ENCODE measurements at places on chromosomes 3 and 15.

- DNase-seq = no peak
Measured at GRCh38 chr3:45145223-45145622, 955 bp downstream of the CDCP1 start.

- no peak for DNase-seq
Measured at GRCh38 chr15:87858651-87859050, 397.9 kb downstream of the NTRK3 start.

GRCh38 chr3:58246148-58247047 lies 8.8 kb downstream of the ABHD6 start:
- DNase-seq = no peak

DNA sequence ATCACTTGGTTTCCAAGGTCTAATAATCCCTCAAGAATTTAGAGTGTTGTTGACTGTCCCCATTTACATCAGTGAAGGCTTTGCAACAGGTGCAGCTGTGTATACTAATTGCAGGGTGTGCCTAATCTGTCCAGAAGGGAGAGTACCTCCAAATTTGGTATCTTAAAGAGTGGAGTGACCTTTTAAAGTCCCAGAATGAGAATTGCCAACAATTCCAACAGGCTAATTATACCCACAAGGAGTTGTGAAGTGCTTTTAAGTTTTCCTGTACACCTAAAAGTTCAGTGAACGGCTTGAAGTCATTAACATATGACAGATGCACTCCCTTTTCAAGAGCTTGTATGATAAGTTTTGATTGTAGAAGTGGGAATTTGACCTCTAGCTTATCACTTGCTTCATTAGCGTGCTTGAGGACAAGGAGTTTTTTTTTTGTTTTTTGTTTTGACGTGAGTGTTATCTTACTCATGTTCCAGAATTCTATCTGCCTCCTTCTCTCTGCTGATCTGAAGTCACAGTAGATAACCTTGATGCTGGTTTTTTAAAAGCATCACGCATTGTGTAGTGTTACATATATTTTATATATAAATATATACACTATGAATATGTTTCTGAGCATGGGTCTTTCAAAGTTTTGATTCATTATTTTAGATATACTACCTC lies 26.3 kb downstream of the CDIN1 start:
- DNase-seq = no peak

DNA sequence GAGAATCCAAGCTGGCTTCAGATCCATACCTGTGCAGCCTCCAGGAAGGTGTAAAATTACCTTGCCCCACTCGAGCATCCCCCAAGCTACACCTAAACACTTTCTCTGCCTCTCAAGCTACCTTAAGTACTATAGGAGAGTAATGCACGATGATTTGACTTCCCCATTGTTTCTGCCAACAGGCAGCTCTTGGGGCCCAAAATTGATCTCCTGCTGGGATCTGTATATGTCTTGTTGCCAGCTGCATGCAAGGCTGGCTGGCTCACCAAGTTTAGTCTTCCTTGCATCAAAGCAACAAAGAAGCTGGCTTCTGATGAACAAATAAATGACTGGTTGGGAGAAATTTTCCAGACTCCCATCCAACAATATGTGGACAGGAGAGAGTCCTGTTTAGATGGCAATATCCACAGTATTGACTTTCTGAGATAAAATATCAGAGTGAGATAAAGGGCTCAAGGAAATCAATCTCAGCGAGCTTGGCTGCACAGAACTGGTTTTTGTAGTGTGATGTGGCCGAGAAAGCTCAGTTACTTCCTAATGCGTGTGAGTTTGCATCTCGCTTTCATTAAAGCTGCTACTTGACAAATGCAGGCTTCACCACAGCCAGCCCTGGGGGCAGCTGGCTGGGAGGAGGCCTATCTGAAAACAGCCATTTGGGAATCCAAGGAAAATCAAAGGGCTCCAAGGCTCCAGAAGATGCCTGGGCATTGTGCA lies 140.7 kb downstream of the MINAR1 start:
- DNase-seq = no peak

DNA sequence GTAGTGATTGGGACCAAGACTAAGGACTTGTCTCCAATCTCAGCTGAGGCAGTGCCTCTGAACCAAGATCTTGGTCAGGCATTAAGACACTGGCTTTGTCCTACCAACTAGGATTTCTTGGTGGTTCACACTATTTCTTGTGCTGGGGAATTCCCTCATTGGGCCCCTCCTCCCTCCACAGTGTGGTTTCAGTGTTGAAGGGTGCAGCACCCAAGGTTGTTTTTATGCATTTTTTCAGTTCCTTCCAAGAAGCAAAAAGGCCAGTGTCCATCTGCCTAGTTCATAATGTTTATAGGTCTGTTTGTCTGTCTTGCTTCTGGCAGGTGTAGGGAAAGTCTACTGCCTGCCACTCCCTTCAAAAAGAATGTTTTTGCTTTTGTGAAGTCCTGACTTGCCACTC lies 10.6 kb upstream of the ITPKA start:
- DNase-seq = peak; percentile 29

GRCh38 chr3:107769882-107770281 lies 247.1 kb downstream of the BBX start:
- DNase-seq = no peak

- DNase-seq = no peak
Measured at GRCh38 chr3:197019021-197019420, 10.6 kb downstream of the MELTF start.

GRCh38 chr15:58511599-58511987 lies 79.8 kb downstream of the LIPC start:
- DNase-seq = no peak

GRCh38 chr3:51802106-51802703 lies 23.2 kb upstream of the IQCF6 start:
- no peak for DNase-seq

DNA sequence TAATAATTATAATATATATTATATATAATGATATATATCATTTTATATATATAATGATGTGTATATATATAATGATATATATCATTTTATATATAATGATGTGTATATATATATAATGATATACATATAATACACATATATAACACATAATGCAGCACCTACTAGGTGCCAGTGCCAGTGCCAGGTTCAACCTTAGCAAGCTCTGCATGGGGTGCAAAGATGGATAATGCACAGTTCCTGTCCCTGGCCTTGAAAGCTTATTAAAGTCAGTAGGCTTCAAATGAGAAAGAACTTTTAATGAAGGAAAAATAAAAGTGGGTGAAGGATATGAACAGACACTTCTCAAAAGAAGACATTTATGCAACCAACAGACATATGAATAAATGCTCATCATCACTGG lies 192.7 kb upstream of the SLC2A2 start:
- no peak for DNase-seq

DNA sequence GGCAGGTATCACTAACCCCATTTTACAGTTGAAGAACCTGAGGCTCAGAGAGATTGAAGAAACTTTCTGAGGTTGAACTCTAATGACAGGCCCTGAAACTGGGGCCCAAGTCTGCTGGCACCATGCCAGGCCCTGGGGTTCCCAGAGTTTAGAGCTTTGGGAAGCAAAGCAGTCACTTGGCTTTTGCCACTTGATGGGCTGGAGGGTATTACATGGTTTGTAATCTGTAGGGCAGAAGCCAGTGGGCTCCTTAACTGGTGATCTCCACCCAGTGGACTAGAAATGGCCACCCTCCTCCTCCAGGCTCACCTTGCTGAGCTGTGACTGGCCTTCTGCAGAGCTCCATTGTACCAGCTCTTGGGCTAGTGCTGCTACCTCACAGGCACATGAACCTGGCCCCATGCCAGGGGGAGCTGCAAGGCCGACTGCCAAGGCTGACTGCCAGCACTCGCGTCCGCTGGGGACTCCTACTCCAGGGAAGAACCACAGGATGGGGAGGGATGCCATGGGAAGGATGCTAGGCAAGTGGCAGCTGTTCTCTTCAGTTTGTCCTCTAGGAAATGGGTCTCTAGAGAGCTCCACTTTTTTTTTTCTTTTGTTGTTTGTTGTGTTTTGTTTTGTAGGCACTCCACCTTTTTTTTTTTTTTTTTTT lies 104.8 kb downstream of the ETFA start:
- no peak for DNase-seq

DNA sequence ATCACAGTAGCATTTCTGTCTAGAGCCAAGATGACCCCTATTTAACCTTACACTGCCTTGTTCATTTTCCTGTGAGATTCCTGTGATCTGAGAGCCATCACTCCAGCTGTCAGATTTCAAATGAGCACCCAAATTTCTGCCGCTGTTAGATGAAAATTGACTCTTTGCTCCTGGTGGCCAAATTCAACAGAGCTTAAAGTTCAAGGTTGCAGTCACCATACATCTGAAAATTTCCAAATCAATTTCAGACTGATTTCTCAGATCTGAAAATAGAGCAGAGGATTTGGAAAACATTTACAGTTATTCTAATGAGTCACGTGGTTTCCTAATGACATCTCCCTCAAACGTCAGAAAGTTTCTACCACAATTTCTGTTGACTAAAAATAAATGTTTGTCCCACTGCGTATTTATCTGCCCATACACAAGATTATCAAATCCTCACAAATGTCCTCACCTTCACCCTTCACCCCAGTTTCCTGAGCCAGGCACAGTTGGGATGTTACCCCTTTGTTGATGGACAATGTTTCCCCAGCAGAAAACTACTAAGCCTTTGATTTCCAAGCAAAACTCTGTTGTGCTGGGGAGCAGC lies 16.4 kb downstream of the HDC start:
- DNase-seq = no peak

DNA sequence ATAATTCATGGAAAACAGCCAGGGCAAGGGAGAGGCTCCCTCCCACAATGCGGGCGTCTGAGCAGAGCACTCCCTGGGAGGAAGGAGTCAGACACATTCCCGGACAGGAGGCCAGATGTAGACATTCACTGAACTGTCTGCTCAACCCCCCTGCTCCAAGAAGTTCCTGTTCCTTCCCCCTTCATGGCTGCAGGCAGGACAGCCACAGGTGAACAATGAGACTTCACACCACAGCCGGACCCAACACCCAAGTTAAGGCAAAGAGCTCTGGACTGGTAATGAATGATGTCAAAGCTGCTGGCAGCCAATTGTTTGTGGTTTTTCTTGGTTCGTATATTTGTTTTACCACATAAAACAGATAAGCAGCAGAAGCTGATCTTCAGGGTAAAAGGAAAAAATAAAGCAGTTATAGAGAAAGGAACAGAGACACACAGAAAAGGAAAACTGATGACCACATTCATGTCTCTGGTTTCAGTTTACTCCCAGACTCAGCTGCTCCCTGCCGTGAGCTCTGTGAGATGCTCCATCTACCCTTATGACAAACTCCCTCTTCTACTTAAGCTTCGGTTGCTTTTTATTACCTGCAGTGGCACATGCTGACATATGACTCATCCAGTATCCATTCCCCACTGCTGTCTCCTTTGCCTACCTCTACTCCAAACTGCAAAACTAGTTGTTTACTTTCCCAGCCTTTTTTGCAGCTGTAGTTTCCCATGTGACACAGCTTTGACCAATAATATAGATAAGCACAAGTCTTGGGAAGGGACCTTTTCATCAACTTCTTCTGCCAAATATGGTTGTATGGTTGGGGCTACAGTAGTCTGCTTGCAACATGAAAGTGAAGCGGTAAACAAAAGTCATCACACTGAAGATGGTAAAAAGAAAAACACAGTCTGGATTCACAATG lies 33.1 kb downstream of the DZIP1L start:
- no peak for DNase-seq

GRCh38 chr3:171556574-171557145 lies 96.5 kb upstream of the TNIK start:
- DNase-seq = no peak

GRCh38 chr15:64443747-64444621 lies 16.4 kb upstream of the ZNF609 start:
- no peak for DNase-seq

DNA sequence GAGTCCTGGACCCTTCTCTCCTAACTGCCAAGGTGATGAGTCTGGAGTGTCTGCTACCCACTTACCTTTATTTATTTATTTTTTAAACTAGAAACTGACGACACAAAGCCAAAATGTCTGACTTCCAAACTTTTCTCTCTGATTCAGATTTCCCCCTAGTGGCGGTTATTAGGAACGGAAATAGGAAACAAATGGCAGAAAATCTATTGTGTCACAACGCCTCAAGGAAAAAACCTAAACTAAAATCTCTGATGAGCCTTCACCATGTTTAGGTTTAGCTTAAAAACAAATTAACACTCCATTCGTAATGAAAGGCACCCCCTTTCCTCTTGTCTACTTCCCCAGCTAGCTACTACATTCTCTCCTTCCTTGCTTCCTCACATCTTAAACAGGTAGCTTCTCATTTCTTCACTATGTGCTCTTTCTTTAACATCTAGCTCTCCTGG lies 94.0 kb upstream of the MEX3B start:
- DNase-seq = no peak

DNA sequence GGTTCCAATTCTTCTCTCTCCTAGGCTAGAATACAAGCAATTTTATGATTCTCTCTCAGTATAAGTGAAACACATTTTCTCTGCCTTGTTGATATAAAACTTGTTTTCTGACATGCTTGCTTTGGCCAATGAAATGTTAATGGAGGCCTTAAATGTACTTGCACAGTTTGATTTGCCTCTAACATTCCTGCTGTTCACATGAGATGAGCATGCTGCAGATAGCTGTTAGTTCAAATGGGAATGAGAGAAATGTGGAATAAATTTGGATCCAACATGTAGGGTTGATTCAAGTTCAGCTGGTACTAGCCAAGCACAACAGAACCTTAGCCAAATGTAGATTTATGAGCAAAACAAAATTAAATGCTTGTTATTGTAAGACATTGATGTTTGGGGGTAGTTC lies 32.6 kb upstream of the FHIT start:
- DNase-seq = no peak

DNA sequence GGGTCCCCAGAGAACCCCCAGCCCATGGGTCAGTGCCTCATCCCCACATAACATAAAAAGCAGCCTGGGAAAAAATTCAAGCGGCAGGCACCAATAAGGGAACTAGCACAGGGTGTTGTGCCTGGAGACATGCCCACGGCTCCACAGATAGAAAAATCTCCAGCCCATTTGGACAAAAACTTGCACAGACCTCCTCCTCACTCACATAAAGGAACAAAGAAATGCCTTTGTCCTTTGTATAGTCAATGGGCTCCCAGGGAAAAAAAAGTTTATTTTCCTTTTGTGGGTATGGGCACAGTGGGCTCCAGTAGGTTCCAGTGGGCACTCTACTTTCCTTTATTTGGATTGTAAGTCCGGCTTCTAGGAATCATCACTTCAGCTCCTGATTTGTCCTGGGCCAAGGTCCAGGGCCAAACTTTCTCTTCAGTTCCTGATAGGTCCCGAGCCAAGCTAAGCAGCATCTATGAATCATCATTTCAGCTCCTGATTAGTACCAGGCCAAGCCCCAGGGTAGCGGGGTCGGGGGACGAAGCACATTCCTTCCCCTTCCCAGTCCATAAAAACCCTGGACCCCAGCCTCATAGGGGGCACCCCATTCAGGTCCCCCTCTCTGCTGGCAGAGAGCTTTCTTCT lies 1.6 kb upstream of the DNAH12 start:
- DNase-seq = no peak

GRCh38 chr3:52159503-52159902 lies 5.3 kb upstream of the POC1A start:
- no peak for DNase-seq

GRCh38 chr15:79969146-79969545 lies 1.9 kb downstream of the BCL2A1 start:
- no peak for DNase-seq

DNA sequence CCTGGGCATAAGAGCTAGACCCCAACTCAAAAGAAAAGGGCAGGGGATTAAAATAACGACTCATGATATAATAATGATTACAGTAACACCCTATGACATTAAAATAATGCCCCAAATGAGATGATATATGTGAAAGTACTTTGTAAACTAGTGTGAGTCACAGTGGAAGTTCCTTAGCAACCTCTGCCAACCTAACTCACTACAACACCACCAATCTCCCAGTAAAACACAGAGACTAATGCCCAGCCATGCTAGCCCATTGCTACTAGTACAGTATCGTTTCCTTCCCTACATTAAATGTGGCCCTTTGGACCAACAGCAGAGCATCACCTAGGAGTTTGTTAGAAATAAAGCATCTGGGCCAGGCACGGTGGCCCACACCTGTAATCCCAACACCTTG lies 11.2 kb upstream of the ADAMTS7 start:
- no peak for DNase-seq

Data from stimulated activated naive B cell treated with anti-CD40 and anti-IgM and Interleukin-4, amounts not matched to agents 10 μg/mL and 1 μg/mL and 100 μg/mL, for 72 hours (primary cell).